ENCODE measurements at places on chromosomes 12 and 14.

DNA sequence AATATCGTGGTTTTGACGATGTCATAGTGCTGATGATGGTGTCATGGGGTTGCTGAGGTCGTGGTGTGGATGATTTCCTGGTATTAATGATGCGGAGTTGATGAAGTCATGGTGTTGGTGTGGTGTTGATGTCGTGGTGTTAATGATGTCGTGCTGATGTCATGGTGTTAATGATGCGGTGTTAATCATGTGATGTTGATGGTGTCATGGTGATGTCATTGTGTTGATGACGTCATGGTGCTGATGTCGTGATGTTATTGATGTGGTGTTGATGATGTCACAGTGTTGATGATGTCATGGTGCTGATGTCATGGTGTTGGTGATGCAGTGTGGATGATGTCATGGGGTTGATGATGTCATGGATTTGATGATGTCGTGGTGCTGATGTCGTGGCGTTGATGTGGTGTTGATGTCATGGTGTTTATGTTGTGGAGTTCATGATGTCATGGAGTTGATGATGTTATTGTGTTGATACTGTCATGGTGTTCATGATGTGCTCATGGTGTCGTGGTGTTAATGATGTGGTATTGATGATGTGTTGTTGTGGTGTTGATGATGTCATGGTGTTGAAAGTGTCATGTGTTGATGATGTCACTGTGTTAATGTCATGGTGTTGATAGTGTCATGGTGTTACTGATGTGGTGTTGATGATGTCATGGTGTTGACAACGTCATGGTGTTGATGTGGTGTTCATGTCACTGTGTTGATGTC, 48.5 kb upstream of the RIMBP2 start:
- peak; percentile 20 for DNase-seq

GRCh38 chr12:103548622-103549601, 38.2 kb upstream of the STAB2 start:
- peak; percentile 80 for DNase-seq

GRCh38 chr14:90140298-90140955, 78.6 kb downstream of the KCNK13 start:
- DNase-seq = no peak

GRCh38 chr12:47408171-47408871, 297.5 kb downstream of the RPAP3 start:
- DNase-seq = peak; percentile 38

- no peak for DNase-seq
These were observed 6.7 kb upstream of the MLEC start for GRCh38 chr12:120680165-120680738.

DNA sequence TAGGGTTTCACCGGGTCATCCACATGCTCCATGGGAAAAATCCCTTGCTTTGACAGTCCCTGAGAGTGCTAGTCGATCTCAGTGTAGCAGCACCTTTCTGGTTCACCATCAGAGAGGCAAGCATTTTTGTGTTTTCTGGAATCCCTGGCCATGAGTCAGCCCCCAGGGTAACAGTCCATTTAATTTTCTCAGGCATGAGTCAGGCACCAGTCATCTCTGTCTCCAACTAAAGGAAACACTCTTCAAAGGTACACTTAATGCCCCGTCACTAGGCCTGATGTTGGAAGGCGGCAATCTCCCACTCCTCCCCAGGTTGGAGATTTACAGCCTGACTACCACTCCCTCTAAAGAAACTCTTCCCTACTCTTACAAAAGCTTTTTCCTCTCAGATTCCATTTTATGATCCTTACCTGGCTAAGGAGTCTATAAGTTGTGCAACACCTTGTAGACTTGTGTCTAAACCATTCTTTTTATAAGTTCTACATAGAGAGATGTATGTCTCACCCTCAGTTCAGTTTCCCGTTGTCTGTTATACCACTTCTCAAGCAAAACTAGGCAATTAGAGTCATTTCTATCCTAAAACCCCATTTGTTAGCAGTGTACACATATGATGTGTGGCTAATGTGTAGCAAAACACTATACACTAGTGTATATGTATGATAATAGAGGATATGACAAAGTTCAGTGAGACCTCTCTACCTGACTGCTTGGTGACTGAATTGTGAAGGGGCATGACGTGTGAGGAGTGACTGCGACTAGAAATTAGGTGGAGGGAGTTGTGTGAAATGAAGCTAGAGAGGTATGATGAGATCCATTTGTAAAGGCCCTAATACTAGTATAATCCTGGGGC, 24.6 kb downstream of the TMEM19 start:
- DNase-seq = no peak

Measured in hematopoietic multipotent progenitor cell treated with erythropoietin and hydrocortisone succinate and interleukin-3 and kit ligand, for 6 days (in vitro differentiated cells).